ENCODE measurements at places on chromosomes 2 and 18. TPM values are rescaled to one million over a fixed set of nuclear protein-coding genes. Genes with fewer than 3 reads are reported as not detected.

DNA sequence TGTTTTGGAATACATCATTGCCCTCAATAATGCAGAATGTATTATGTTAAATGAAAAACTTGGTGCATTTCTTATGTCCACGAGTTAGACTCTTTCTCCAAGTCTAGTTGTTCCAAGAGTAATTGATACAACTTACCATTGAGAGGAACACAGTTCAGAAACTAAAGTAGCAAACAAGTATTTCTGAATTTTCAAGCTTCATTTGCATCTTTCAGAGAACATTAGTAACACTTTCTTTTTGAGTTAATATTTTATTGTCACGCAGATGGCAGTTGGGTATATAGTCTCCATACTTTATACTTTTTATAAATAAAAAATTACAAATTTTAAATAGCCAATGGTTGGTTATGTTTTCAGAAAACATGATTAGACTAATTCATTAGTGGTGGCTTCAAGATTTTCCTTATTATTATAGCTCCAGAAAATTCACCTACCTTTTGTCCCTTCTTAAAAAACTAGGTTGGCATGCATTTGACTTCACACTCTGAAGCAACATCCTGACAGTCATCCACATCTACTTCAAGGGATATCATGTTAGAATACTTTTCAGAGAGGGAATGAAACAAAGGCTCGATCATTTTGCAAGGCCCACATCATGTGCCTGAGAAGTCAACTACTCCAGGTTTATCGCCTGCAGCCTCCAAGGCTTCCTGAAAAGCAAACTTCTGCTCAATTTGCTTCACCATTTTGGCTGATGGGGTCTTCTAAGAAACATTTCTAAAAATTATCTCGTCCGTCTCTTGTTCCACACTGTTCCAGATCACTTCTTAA lies 29.9 kb downstream of the LYPD6B start:
- DNase-seq, result peak; percentile 40

DNA sequence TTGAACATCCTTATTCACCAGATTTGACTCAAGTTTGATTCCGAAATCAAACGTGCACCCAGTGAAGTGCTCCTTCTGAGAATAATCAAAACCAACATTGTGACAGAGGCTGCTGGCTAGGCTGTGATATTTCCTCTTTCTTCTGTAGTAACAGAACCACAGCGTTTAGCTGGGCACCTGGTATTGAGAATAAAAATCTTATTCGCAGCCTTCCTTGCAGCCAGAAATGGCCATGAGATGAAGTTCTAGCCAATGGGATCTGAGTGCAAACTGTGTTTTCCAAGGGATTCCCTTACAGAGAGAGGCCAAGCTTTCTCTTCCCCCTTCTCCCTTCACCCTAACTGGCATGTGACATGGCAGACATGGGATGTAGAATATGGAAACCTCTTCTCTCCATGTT lies 51.7 kb downstream of the TMEM163 start:
- DNase-seq, result no peak

DNA sequence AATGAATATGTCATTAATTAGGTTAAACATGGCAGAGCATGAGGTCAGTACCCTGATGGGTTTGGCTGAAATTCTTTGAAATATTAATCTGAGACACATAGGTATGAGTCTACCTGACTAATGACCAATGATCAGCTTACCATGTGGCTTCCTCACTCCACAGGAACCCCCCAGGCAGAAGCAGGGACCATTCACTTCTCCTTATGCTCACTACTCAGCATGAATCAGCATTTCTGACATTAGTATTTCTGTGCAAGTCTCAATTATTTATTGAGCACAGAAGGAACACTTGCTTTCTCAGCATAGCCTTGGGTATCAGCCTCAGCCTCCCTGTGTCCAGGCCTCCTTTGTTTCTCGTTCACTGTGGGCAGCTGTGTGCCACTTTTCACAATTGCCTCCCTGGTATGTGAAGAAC lies 9.3 kb upstream of the KCNE4 start:
- DNase-seq, result peak; percentile 68

DNA sequence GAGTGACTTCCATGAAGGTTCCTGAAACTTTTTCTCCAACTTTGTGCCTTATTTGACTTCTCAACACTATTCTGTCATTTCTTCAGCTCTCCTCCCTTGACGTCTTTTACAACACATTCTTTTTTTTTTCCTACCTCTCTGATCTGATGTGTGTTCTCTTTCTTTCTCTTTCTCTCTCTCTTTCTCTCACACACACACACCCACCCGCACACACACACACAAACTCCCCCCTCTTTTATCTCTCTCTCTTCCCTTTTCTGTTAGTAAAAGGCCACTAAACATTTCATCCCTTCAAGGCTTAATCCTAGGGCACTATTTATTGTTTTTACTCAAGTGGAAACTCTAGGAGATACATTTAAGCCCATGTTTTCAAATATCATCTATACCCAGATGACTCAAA lies 107.8 kb upstream of the CNTNAP5 start:
- no peak for DNase-seq

- DNase-seq, result no peak
Measured at GRCh38 chr2:867296-867695, 83.4 kb upstream of the SNTG2 start.

DNA sequence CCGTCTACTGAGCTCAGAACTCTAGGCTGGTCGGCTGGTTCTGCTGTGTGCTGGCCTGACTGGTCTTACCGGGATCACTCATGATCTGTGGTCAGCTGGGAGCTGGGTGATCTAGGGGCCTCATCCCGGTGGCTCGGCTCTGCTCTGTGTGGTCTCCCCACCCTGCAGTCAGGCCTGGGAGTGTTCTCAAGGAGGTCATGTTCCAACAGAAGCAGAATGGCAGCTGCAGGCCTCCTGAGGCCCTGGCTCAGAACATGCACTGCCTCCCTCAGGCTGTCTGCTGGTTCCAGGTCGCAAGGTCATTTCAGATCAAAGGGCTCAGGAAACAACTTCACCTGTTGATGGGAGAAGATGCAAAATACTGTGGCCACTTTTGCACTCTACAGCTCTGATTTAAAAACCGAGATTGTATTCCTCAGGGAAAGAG lies 81.1 kb upstream of the RFX8 start:
- DNase-seq, result no peak

DNA sequence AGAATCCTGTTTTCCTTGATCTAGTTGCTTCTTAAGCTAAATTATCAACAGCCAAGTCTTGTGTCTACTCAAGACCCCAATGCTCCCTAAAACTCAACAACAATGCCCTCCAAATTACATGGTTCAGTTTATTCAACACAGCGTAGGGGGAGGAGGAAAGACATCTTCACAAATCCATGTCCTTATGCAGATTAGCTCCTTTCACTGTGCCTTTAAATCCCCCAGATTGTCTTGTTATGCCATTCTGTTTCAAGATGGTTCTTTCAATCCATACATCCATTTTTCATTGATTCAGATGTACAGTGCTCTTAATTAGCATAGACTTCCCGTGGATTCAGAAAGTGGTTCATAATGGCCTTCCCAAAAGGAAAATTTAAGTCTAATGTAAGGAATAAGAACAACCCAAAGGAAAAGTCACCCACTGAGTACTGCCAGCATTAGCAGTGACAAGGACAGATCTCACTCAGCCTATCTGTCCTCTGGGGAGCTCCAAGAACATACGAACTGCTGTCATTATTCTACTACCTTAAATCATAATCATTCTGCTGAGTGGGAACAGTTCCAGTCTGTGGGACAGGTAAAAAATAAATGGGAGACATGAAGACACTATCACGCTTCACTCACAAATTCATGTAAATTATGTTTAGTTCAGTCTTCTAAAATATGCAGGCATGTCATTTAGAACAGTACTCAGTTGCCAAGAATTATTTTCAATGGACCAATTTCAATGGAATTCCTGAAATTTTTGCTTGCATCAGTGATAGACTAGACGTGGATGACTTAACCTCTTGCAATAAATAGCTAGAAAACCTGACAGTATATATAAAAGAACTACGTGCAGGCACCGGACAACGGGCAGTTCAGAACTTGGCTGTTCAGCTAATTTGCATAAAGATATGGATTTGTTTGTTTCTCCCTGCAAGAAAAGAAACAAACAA lies 58.9 kb upstream of the RNU4ATAC start:
- DNase-seq, result peak; percentile 44

- no peak for DNase-seq
Measured at GRCh38 chr2:96091711-96092572, 24.4 kb downstream of the ADRA2B start.

- DNase-seq, result no peak
Measured at GRCh38 chr2:7241041-7241745, 324.0 kb downstream of the RNF144A start.

GRCh38 chr18:37453752-37454151 lies 111.8 kb downstream of the CELF4 start:
- DNase-seq, result no peak

GRCh38 chr18:51721388-51721787 lies 523.9 kb upstream of the MEX3C start:
- no peak for DNase-seq

CDKL4 gene
- not detected for total RNA-seq

CSRNP3 gene
- total RNA-seq, result 0.27 TPM

ABHD1 gene
- not detected for total RNA-seq

HDLBP gene
- total RNA-seq, result 426 TPM

FOSL2 gene
- 75.2 TPM for total RNA-seq

SGPP2 gene
- total RNA-seq, result 0.05 TPM

Data from M059J (cell line).